ENCODE measurements at places on chromosomes 3 and 15.

DNA sequence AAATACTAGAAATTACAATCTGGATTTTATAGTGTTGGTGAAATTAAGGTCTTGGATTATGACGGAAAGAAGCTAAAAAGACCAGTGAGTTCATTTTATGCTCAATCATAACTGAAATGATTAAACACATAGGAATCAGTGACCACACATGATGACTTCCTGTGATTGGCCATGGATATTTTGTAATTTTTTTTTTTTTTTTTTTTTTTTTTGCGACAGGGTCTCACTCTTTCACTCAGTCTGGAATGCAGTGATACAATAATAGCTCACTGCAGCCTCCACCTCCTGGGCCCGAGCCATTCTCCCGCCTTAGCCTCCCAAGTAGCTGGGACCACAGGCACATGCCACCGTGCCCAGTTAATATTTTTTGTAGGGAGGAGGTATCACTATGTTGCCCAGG, 47.4 kb downstream of the PAQR5 start:
- no peak for DNase-seq

DNA sequence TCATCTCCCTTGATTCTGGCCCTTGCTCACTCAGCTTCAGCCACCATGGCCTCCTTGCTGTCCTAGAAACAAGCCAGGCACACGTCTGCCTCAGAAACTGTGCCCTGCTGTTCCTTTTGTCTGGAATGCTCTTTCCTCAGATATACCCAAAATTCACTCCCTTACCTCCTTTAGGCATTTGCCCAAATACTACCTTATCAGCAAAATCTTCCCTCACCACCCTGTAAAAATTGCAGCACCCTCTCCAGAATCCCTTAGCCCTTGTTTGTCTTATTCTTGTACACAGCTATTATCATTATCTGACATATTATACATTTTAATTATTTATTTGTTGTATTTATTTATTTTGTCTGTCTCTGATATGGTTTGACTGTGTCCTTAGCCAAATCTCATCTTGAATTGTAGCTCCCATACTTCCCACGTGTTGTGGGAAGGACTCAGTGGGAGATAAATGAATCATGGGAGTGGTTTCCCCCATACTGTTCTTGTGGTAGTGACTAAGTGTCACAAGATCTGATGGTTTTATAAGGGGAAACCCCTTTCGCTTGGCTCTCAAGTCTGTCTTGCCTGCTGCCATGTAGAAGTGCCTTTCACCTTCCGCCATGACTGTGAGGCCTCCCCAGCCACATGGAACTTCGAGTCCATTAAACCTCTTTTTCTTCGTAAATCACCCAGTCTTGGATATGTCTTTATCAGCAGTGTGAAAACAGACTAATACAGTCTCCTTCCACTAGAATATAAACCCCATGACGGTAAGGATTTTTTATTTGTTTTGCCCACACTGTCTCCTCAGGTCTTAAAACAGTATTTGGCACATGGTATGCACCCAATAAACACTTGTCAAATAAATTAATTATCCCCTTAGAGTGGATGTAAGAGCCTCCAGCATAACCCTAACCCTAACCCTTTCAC, 60.0 kb upstream of the STT3B start:
- DNase-seq = no peak

- no peak for DNase-seq
Observed at GRCh38 chr3:159273608-159274007, 471.8 kb downstream of the MFSD1 start.

DNA sequence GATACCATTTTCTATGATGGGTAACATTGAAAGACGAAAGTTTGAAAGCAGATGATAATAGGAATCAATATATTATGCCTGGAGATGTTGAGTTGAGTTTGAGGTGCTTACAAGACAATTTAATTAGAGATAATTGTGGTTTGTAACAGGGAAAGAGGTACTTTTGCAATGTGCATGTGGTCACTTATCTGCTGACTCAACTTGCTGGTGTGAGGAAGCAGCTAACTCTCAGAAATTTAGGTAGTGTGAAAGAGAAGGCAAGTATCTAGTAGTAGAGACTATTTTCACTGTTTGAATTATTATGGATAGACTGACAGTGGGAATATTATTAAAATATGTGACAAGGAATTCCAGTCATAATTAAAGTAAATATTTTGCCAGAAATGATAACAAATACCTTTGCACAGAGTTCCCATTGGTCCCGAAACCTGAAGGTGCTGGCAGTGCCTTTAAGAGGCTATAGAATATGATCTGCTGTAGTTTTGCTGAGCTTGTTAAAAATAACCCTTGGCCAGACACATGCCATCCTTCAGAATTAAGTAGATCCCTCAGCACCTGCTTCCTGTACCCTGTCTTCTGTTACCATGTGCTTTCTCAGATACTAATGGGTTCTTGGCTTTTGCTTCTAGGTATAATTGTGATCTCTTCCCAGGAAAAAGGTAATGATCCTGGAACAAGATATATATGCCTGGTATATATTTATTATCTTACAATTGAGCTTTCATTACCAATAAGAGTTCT, 315.9 kb downstream of the BCHE start:
- no peak for DNase-seq

DNA sequence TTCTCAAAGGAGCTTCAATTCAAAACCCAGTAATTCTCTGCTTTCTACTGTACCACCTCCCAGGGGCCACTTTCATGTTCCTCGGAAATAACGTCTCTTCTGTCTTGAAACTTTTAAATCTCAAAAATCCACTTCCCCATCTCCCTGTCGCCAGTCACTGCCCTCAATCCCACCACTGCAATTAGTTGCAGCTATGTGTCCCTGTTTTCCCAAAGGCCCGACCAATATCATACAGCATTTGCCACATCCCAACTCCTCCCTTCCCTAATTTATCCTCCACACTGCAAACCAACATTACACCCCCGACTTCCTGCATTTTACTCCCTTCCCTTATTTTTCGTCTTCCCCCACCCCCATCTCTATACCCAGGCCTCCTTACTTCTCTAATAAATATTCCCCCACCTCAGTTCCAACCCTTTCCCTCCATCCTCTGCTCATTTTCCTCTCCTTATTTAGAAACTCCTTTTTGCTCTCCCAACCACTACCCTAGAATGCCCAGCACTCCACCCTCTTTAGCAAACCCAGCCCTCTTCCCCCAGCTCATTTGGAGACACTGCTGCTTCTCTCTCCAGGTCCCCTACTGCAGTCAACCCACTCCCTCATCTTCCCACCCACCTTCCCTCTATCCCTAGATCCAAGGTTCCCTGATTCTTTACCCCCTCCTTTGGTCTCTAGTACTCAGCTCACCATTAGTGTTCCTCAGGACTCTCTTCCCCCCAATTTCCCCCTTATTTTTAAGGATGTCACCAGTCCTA, 1.1 kb downstream of the NPTN start:
- DNase-seq = peak; percentile 39

DNA sequence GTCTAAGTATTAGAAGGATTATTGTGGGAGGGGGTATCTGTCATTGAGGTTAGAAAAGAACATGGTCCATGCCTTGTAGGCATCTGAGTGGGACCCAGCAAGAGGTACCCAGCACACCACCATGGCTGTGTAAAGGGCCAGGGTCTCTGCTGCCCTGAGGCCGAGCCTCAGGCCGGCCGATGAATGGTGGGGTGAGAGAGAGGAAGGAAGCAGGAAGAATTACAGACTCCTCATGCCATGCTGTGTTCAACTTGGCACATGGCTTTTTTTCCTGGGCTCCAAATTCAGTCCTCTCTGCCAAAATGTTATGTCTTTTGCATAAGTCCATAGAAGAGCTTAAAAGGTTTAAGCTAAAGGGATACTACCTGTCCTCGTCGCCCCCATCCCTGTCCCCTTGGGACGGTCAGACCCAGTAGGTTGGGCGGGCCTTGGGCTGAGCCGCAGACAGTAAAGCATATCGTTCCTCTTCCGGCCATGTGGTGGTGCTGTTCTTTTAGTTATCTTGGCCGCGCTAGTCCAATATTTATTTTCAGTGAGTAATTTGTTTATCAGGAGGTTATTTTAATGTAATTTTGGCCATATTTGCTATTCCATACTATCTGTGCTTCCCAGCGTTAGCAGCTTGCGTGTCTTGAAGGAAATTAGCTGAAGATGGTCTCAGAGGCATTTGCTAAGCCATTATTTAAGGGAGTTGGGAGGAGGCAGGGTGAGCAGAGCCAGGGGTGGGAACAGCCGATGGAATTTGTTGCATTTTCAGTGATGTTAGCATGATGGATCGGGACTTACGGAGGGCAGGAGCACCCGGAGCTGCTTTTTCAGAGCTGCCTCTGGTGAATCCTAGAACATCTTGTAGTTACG, 152.4 kb downstream of the AGBL1 start:
- peak; percentile 16 for DNase-seq

DNA sequence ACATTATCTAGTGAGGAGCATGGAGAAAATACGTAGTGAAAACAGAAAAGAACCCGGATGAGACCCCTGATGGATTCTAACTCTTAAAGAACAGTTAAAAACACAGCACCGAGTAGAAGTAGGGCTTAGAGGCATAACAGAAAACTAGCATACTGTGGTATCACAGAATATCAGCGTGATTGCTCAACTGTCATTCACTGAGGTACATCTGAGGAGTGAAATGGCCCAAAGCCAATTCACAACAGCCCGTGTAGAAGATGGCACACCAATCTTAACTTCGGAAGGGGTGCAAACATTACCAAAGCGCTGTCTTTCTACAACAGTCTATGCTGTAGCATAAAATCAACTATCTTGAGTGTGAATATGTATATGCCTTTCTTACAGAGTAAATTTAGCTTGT, 1.8 kb downstream of the CLASP2 start:
- no peak for DNase-seq

Data from head of caudate nucleus (tissue), 42 donors.